ENCODE measurements at places on chromosomes 6 and 20. TPM values are rescaled to one million over a fixed set of nuclear protein-coding genes. Genes with fewer than 3 reads are reported as not detected.

DNA sequence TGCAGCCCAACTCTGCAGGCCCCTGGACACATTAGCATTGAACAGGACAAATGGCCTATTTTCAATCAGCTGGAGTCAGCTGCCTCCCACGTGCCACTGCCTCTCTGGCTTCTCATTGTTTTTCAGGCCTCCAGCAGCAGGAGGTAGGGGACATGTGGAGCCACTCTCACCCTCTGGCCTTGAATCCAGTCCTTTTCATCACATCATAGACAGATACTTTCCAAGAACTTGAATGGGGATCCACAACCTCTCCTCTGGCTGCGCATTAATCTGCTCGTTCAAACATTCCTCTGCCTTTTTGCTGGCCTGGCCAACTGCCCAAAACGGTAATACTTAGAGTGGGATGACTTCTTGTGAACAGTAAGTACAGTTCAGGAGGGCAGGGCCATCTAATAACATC, 592.3 kb downstream of the PKHD1 start:
- no peak for DNase-seq

- DNase-seq: no peak
Observed at GRCh38 chr20:11032611-11033010, 358.8 kb upstream of the JAG1 start.

GRCh38 chr6:122268394-122268793, 131.1 kb upstream of the HSF2 start:
- no peak for DNase-seq

- DNase-seq: no peak
Observed at GRCh38 chr20:61678437-61678836, 387.2 kb downstream of the TAF4 start.

GRCh38 chr6:24489881-24490280, 503 bp upstream of the GPLD1 start:
- DNase-seq: no peak

- no peak for DNase-seq
Observed at GRCh38 chr6:30122515-30122914, 9.6 kb upstream of the TRIM31 start.

GRCh38 chr6:139240161-139241010, 51.4 kb downstream of the TXLNB start:
- DNase-seq: peak; percentile 84

DNA sequence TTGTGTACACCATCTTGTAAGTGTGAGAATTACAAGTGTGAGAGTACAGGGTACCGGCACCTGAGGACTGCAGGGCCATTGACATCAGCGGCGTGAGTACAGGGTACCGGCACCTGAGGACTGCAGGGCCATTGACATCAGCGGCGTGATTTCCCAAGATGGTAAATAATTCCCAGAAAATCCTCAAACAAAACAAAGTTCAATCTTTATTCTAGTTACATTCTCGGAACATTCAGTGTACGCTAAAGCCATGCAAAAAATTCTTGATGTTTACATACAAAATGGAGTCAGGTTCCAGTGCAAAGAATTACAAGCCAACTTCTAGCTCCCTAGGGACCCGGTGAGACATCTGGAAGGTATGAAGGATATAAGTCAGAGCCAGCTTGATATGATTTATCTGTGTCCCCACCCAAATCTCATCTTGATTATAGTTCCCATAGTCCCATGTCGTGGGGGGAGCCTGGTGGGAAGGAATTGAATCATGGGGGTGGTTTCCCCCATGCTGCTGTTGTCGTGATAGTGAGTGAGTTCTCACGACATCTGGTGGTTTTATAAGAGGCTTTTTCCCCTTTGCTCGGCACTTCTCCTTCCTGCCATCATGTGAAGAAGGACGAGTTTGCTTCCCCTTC, 172.7 kb downstream of the TTLL2 start:
- no peak for DNase-seq

GRCh38 chr6:101545191-101545590, 151.7 kb downstream of the GRIK2 start:
- DNase-seq: no peak

DNA sequence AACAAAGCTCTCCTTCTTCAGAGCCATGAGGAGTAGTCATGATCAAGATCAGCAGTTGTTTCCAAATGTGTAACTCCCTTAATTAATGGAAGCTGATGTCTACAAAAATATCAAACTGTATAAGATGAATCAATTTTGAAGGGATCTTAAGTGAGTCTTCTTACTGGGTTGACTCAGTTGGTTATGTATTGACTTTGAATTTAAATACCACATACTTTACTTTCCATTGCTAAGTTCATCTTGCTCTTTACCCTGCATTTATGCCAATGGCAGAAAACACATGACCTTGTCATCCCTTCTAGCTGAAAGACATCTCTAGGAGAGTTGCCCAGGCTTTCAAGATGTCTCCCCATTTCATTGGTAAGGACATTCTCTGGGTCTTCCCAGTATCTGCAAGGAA, 123.2 kb upstream of the STMND1 start:
- DNase-seq: no peak

- DNase-seq: peak; percentile 44
Observed at GRCh38 chr6:134882426-134883038, 67.4 kb downstream of the ALDH8A1 start.

DNA sequence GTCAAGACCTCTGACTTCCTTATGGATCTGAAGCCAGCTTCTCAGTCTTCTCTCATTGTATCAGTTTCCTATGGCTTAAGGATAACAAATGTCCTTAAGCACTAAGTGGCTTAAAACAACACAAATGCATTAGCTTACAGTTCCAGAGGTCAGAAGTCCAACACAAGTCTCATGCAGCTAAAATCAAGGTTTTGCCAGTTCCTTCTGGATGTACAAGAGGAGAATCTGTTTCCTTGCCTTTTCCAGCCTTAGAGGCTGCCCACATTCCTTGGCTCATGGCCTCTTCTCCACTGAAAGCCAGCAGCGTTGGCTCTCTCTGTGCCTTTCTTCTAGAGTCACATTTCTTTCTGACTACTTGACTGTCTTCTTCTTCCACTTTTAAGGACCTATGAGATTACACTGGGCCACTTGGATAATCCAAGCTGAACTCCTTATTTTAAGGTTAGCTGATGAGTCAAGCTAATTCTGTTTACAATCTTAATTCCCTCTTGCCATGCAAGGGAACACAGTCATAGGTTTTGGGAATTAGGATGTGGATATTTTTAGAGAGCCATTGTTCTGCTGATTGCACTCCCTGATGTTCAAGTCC, 179.0 kb downstream of the BCAS1 start:
- DNase-seq: peak; percentile 94

GRCh38 chr20:8740265-8740664, 328.6 kb upstream of the PLCB4 start:
- no peak for DNase-seq

- no peak for DNase-seq
Observed at GRCh38 chr6:14353281-14353680, 235.7 kb downstream of the CD83 start.

DNA sequence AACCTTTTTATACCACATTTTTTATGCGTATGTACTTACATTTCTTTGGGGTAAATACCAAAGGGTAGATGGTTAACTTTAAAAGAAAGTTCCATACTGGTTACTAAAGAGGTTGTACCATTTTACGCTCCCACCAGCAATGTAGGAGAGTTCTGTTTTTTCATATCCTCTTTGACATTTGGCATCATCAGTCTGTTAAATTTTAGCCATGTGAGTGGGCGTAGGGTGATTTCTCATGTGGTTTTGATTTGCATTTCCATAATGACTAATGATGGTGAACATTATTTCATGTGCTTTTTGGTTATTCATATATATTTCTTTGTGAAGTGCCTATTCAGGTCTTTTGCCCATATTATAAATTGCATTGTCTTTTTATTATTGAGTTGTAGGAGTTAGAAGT, 194.2 kb downstream of the PRL start:
- no peak for DNase-seq

- peak; percentile 2 for DNase-seq
Observed at GRCh38 chr6:84417260-84417659, 189.8 kb upstream of the CEP162 start.

GRCh38 chr6:26016963-26017631, 54.5 kb downstream of the TRIM38 start:
- no peak for DNase-seq

DNA sequence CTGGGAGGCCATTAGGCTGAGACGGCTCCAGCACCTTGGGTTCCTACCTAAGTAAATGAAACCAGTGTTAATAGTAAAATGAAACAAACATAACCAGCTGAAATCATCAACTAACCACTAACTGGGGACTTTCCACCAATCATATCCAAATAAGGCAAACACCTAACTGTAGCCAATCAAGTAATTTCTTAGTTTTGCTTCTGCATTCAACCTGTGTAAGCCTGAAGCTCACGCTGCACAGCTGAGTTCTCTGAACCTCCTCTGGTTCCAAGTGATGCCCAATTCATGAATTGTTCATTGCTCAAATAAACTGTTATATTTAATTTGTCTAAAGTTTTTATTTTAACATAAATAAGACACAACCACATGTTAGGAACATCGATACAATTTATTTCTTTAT, 22.5 kb downstream of the KLHL32 start:
- DNase-seq: no peak

Gene FAM162B
- 0.26 TPM for total RNA-seq

Gene TAGAP
- not detected for total RNA-seq

Gene ZSWIM1
- total RNA-seq: 8.5 TPM

Gene ZNF334
- total RNA-seq: 0.30 TPM

Gene CUL9
- 6.2 TPM for total RNA-seq

Gene GABRR1
- total RNA-seq: not detected

Gene EFCAB8
- not detected for total RNA-seq

Gene GPLD1
- total RNA-seq: not detected

Gene TMEM217
- total RNA-seq: 0.36 TPM
